Chondrocyte (in vitro differentiated cells): ENCODE measurements at places on chromosomes 2 and 18. TPM values are rescaled to one million over a fixed set of nuclear protein-coding genes. Genes with fewer than 3 reads are reported as not detected.

The FZD7 gene
- 61.0 to 66.2 TPM (median 63.1 TPM) in 3 replicates for total RNA-seq

The ATG16L1 gene
- 23.8 to 25.7 TPM (median 24.8 TPM) in 3 replicates for total RNA-seq

DNA sequence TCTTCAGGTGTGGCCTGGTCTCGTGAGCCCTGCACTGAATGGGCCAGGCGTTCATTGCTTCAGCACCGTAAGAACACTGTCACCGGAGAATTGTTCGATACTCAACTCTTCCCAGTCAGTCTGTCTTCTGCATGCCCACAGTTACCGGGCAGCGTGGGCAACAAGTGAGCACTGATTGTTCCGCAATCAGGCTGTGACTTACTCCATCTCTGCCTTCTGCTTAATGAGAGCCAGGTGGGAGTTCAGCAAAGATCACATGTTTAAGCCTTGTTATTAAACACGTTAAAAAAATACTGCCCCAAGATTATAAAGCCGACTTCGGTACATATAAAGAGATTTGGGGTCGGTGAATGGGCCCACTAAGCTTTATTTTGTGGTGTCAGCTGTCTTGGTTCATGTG, 3.7 kb downstream of the STEAP3 start:
- no peak for DNase-seq

GRCh38 chr2:167965907-167966761, 281.3 kb downstream of the STK39 start:
- no peak for DNase-seq

The CROCC2 gene
- total RNA-seq = not detected in 3 replicates

DNA sequence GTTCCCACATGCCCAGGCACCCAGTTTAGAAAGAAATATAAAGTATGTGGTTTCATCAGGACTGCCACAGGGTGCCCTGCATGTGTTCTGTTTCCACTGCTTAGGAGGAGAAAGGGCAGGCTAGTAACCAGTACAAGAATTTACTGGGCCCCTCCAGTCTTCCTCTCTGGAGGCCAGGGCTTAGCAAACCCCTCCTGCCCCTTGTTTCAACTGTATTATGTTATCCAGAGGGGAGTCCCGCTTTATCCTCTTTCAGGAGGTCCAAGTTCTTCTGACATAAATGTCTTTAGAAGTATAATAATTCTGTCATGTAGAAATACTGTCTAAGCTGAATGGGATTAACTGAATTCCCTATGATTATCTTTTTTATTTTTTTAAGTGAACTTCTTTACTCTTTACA, 132.1 kb downstream of the WDSUB1 start:
- DNase-seq = no peak

DNA sequence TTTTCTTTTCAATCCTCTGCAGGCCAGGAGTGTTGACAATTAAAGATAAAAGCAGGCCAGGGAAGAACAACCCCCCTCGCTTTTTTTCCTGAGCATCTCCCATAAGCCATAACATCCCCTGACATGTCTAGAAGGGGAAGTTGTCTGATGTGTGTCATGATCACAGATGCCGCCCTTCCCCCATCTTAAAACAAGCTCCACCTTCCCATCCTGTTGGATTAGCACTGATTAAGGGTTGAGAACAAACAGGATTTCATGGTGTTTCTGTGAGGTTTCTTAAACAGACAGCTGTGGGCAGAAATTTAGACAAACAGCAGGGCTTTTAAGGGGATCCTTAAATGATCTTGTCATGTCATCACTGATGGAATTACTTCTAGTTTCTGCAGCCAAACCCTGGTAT, 59.4 kb upstream of the UPP2 start:
- DNase-seq = no peak

The SH3RF3 gene
- total RNA-seq = 58.8 to 66.2 TPM (median 59.5 TPM) in 3 replicates

The NOSTRIN gene
- 0.27 TPM in 1 of 3 replicates, not detected in the others for total RNA-seq

GRCh38 chr2:240323601-240324291, 111.7 kb upstream of the GPC1 start:
- no peak for DNase-seq

DNA sequence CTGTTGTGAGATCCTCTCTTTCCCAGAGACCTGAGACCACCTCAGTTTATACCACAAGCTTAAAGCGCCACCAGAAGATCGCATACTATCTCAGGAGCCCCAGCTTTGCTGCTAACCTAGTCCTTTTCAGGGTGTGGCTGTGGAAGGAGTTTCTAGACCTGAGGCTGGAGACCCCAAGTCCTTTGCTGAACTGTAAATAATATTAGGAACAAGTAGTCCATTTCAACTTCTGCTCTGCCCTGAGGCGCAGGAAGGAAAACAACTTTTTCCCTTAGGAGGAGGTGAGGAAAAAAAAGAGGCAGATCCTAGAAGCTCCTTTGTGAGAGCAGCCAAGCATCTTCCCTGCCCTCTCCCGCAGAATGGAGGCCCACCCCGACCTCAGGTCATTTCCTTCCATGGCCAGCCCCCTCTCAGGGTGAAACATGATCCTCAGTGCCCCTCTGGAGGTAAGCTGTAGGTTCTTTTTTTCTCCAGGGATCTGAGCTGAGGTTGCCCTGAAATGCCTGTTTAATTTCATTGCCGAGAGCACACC, 122.8 kb upstream of the LGALSL start:
- no peak for DNase-seq

GRCh38 chr18:75782826-75783225, 355.3 kb upstream of the SMIM21 start:
- no peak for DNase-seq
